ENCODE measurements at places on chromosomes 3 and 15.

DNA sequence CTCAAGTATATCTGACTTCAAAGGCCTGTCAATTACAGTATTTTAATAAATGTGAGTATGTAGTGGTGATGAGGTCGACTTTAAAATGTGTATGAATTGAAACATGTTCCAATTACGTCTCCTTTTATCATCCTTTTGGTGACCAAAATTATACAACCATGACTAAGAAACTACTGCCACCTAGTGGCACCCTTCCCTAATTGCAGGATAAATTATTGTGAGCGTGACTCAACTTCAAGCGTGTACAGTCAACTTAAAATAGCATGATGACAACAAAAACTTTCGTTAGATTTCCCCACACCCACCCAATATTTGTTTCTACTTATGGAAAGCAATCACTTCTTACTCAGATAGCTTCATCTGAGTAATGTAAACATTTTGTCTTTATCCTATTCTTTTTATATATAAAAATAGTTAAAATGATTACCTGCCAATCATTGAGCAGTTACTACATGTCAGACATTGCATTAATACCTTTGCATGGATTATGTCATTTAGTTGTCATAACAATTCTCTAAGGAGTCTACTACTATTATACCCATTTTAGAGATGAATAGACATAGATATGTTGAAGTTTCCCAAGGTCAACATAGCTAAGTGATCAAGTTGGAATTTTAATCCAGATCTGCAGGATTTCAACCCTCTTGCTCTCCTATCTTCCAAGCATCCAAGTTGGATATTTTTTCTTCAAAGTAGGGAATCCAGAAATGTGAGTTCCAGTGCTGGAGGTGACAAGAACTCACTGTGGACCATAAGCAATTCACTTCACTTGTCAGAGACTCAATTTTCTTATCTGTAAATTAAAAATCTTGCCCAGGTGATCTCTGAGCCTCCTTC lies 106.0 kb downstream of the MEX3B start:
- DNase-seq: no peak

GRCh38 chr3:5312290-5312689 lies 124.8 kb downstream of the EDEM1 start:
- no peak for DNase-seq

- peak; percentile 46 for DNase-seq
Measured at GRCh38 chr3:3800685-3801493, 1.7 kb downstream of the LRRN1 start.

- DNase-seq: no peak
Measured at GRCh38 chr3:29144807-29145206, 136.1 kb upstream of the RBMS3 start.

GRCh38 chr15:29142129-29142747 lies 127.4 kb downstream of the NSMCE3 start:
- DNase-seq: no peak

DNA sequence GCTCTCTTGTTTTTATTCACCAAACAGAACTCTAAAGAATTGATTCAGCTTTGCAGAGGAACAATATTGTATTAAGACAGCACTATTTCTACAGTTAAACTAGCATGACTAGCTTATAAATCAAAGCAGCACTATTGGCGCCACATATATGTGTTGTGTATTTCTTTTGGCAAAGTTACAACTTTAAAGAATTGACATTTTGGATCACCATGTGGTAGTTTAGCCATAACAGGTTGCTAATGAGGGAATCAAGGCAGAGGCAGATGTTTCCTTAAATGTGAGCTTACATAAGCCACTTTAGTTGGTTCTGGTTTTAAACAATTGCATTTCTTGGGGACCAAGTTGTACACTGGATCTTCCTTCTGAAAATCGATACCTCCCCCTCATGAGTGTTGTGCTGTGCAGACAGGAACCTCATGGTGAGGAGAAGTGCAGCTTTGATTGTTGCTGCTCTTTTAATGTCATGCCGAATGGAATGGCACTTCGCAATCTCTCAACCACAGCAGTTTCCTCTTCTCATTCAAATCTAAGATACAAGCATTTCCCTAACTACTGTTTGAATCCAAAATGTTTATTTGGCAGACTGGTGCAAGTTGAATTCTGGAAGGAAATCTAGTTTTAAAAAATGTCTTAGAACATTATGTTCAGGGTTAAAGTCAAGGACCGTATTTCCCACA lies 151.2 kb downstream of the MYRIP start:
- no peak for DNase-seq

Measured in midbrain (tissue), 1 donor.